Stimulated activated CD8-positive, alpha-beta memory T cell treated with anti-CD3 and anti-CD28 coated beads, Interleukin-4, amount 100 ng/mL, for 4 hours (primary cell): ENCODE measurements at places on chromosomes 3 and 15.

DNA sequence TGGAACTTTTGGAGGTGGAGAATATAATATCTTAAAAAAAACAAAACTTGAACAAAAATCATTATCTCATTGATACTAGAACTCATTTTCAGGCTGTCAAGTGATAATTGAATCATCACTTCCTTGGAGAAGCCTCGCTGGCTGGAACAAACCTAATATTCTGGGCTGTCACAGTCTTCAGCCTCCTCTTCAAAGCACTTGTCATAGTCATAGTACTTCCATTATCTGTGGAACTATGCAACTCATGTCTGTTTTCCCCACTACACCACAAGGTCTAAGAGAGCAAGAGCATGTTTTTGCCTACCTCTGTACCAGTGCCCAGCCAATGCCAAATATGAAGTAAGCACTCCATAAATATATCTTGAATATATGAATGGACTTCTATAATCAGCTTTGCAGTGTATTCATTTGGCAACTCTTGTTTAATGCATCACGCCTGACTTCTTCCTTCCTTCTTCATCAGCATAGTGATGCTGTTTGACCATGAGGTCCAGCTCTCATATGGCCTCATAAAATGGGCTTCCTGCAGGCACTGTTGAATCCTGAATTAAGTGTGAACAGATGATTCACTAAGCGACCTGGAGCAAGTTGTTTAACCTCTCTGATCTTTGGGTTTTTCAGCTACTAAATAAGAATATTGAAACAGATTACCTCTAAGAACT is 86.6 kb upstream of the SNRK start:
- DNase-seq: no peak

DNA sequence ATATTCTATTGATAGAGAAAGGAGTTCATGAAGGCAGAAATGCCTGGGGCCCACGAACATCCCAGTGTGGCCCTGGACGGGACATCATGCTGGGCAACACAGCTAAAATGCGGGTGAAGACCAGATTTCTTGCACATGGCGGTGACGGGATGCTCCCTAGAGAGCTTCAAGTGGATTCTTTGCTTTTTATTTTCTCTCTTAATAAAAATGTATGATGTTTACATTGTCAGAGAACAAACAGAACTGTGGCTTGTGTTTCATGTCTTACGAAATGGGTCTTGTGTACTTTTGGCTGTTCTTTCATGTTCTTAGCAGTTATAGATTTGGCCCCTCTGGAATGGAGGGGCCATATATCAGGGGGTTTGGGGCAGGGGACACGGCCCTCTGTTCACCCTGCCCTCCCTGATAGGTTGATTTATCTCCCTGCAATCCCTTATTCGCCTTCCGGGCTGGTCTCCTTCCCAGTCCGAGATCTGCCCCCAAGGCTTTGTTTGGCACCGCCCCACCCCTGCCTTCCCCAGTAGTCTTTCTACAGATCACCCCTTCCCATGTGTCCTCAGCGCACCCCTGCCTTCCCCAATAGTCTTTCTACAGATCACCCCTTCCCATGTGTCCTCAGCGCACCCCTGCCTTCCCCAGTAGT is 68.7 kb upstream of the CGNL1 start:
- no peak for DNase-seq

DNA sequence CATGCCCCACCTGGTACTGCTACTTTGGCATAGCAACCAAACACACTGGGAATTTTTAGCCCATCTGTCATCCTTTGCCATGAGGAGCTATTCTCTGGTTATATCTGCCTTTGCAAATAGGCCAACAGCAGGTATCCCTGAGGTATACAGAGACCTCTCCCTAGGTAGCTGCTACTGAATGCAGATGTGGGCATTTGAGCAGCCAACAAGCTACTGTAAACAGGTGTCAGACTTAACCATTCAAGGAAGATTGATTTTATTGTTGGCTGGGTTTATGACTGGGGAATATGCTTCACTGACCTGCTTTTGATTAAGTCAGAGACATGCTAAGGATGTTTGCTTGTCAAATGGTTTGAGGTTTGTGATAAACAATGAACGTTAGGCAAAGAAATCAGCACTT is 183.2 kb downstream of the OXSM start:
- DNase-seq: no peak

DNA sequence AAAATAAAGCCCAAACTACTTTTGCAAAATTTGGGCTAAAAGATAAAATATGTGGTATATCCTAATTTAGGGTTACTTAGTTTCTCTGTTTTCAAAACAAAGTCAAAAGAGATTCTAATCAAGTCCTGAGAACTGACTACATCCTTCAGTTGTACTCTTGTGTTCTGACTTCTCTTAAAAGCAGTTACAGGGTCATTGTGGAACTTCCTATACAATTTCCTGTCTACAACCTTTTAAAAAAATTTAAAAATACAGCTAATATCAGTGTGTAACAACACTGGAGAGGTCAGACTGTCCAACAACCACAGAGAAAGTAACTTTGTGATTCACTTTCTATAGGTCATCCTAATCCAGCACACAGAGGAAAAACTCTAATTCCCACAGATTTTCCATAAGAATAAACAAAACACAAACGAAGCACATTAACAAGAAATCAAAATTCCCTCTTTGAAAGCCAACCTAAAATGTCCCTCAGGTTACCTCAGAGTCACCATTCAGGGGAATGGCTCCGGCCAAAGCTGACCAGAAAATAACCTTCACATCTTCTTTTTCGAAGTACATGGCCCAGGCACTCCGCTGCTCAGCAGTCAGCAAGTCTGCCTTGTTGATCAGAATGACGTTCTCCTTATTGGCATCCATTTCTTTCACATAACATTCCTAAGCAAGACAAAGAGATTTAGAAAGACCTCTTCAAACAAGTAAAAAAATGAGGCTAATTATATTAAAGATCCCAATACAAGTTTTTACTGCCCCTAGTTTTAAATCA is 13.3 kb downstream of the LSG1 start:
- DNase-seq: no peak

DNA sequence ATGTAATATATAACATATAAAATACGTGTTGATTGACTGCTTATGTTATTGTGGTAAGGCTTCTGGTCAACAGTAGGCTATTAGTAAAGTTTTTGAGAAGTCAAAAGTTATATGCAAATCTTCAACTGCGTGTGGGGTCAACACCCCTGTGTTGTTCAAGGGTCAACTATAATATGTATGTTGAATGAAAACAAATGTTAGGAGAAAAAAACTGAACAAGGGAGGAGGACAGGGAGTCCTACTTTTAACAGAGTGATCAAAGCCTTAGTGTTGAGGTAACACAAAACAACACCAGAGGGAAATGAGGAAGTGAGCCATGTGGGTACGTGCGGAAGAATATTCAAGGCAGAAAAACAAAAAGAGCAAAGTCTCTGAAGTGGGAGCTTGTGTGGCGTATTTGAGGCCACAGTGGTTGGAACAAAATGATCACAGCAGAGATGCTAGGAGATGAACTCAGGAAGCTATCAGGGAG is 62.5 kb downstream of the SFMBT1 start:
- peak; percentile 30 for DNase-seq

GRCh38 chr15:60701261-60702019 is 222.5 kb upstream of the ICE2 start:
- DNase-seq: no peak

DNA sequence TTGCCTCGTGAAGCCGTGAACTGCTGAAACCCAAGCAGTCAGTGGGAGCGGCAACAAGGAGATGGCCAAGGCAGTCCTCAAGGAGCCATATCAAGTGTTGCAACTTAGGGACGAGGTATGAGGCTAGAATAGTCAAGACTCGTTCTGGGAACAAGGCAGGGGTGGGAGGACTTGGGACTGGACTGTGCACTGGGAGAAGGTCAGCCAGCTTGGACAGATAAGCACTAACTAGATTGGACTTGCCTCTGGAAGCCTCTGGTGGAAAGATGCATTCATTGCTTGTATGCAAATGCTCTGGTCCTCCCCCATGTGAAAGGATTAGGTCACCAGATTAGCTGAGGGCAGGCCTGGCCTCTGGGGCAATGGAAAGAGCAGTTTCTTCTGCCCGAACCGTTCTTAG is 123.3 kb upstream of the CTNNB1 start:
- no peak for DNase-seq

- no peak for DNase-seq
Observed at GRCh38 chr3:15633766-15634598, 32.4 kb downstream of the BTD start.

GRCh38 chr15:99909592-99910295 is 176.5 kb upstream of the LYSMD4 start:
- no peak for DNase-seq

- DNase-seq: no peak
Observed at GRCh38 chr3:118244761-118245160, 789.9 kb downstream of the IGSF11 start.

GRCh38 chr3:97817965-97818364 is 3.8 kb upstream of the CRYBG3 start:
- no peak for DNase-seq

DNA sequence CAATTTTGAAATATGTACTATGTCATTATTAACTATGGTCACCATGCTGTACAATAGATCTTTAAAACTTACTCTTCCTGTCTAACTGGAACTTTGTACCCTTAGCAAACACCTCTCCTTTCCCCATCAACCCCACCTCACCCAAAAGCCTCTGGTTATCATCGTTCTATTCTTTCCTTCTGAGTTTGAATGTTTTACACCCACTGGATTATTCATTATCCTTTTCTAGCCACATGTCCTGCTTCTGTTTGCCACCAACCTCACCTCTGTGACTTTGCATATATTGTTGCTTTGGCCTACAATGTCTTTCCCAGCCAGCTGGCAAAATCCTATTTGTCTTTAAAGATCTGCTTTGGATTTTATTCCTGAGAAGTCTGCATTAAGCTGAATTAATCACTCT is 102.6 kb upstream of the TSPAN3 start:
- DNase-seq: no peak

DNA sequence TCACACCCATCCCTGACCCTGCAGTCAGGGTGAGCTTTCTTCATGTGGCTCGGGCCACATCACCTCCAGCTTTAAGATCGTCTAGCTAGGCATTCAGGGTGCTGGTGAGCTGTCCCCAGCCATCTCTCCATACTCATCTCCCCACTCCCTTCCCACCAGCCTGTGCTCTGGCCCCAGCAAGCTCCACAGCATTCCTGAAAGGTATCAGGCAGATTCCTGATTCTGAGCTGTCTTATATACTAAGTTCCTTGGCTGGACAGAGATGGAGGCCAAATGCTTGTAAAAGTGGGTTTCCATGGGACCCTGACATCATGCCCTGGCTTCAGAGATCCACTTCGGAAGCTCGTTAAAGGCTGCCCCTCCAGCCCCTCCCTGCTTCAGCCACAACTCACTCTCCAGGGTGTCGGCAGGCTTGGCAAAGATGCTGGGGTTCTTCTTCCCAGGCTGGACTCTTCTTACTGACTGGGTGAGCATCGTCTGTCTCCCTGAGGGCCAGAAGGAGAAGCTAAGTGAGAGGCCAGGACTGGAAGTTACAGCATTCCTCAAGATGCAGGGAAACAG is 3.9 kb downstream of the CILP start:
- DNase-seq: no peak

DNA sequence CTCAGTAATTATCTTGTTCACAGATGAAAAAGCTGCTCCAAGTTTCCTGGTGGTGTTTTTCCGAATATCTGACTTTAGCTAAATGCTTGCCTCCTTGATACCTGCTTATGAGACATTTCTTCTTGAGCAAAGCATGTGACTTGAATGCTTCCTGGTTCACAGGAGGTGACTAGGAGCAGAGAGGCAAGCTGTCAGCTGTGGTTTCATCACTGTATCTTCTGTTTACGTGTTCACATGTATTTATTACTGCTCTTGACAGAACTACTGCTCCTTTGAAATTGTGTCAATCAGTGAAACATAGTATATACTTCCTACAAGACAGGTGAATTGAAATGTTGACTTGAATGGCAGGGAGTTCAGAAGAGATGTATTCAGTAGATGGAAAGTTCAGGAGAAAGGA is 8.9 kb upstream of the SPPL2A start:
- no peak for DNase-seq

DNA sequence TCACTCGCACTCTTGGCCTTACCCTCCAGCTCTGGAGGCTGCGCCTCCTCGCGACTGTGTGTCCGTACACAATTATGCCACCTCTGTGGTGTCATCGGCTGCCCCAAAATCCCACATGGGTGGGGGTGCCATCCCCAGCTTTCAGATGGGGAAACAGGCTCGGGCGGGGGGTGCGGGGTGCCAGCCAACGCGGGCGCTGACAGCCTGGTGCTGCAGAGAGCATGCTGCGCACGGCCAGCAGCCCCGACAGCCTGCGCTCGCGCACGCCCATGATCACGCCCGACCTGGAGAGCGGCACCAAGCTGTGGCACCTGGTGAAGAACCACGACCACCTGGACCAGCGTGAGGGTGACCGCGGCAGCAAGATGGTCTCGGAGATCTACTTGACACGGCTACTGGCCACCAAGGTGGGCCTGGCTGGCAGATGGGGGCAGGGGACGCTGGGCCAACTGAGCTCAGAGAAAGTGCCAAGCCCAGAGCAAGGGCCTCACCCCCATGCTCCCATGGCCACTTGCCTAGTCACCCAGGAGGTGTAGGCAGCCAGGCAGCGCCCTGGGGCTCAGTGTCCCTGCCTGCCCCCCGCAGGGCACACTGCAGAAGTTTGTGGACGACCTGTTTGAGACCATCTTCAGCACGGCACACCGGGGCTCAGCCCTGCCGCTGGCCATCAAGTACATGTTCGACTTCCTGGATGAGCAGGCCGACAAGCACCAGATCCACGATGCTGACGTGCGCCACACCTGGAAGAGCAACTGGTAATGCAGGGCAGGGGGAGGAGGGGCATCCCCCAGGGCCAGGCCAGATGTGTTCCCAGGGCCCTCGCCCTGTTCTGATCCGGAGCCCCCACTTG is 47.0 kb downstream of the PLXNA1 start:
- DNase-seq: no peak

DNA sequence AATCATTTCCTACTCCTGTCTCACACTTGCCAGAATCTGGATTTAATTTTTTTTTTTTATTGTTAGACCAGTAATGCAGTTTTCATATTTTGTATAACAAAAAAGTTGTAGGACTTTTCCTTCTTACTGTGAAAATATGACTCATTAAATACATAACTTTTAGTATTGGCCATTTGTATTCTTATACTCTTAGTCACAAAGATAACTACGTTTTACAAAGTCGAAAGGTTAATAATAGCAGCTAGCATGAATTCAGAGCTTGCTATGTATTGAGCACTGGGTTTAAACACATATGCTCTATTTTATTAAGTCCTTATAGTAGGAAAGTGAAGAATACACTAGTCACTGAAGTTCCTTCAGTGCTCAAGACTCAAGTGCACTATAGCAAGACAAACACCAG is 43.1 kb downstream of the LRRN1 start:
- no peak for DNase-seq

DNA sequence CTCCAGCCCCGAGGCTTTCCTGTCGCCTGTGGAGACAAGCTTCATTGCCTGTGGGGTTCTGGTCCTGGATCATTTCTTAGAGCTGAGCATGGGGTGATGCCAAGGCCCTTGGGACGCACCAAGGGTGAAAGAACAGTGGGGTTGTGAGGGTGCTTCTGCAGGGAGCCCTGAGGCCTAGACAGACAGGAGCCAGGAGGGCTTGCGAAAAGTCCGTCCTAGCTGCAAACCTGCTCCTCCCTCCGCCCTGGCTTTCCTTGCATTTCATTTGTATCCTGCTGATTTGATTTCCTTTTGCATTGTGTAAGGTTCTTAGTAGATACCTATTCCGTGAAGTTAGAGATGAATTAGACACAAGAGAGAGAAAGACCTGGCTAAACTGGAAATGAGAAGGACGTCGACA is 286.9 kb upstream of the C2CD4B start:
- DNase-seq: no peak
